ENCODE measurements at places on chromosomes 7 and 10.

GRCh38 chr7:130988443-130988842 lies 254.4 kb upstream of the KLF14 start:
- DNase-seq = no peak

- no peak for DNase-seq
Observed at GRCh38 chr10:69640196-69640980, 10.3 kb downstream of the FAM241B start.

GRCh38 chr7:47709051-47709450 lies 127.1 kb upstream of the TNS3 start:
- DNase-seq = no peak

DNA sequence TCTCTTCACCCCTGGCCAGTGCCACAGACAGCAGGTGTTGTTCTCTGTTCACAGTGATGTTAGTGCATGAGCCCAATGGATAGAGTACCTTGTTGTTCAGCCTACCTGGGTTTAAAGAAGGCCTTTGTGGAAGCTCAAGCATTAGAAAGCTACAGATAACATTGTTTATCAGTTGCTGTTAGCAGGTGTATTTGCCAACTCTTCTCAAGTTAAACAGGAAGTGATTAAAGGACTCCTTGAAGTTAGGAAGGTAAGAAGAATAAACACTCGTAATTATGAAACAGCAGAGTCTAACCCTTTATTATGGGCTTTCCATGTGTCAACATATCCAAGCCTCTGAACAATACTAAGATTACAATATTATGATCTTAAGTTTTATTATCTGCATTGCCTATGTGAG lies 25.9 kb downstream of the RGR start:
- DNase-seq = no peak

GRCh38 chr7:129123510-129123857 lies 21.0 kb upstream of the TSPAN33 start:
- no peak for DNase-seq

DNA sequence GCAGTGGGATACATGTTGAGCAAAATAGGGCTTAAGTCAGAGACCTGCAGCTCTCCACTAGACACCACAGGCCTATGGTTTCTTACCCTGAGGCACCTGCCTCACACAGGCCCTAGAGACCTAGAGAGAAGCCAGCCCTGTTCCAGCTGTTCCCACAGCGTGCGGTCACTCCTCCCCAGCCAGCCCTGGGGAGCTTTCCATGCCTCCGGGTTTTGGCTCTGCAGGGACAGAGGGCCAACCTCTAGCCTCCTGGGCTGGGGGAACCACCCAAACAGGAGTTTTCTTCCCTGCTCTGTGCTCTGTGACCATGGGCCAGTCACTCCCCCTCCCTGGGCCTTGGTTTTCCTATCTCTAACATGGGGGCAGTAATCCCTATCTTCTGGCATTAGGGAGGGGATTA lies 33.0 kb downstream of the SH2B2 start:
- no peak for DNase-seq

DNA sequence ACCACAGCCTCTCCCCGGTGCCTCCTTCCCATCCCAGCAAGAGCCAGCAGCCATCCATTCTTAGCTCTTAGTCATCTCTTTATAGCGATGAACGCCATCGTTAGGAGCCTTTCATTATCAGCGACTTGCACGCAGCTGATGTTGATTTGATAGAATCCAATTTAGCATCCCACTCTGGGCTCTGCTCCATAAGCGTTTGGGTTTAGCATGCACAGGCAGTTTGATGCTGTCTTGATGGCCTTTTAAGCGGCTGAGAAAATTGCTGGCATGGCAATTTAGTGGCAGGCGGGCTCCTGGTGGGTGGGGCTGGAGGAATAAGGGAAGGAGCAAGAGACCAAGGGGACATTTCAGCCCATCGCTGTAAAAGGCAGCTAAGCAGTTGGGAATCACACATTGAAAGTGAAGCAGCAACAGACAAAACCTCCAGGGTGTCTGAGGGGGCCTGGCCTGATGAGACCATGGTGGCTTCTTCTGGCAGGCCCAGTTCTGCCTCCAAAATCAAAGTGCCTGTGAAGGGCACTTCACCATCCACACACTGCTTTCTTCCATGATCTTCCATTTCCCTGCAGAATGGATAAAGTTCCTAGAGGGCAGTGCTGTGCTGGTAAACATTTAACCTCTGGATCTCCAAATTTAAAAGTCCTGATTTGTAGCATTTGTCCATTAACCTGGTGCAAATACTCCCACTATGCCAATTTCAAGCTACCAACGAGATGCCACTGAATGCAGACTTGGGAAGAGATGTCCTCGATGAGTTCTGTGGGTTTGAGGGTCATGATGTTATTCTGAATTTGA lies 107.8 kb upstream of the PLXNA4 start:
- DNase-seq = no peak

- DNase-seq = no peak
Observed at GRCh38 chr10:12701696-12702095, 299.8 kb downstream of the CCDC3 start.

DNA sequence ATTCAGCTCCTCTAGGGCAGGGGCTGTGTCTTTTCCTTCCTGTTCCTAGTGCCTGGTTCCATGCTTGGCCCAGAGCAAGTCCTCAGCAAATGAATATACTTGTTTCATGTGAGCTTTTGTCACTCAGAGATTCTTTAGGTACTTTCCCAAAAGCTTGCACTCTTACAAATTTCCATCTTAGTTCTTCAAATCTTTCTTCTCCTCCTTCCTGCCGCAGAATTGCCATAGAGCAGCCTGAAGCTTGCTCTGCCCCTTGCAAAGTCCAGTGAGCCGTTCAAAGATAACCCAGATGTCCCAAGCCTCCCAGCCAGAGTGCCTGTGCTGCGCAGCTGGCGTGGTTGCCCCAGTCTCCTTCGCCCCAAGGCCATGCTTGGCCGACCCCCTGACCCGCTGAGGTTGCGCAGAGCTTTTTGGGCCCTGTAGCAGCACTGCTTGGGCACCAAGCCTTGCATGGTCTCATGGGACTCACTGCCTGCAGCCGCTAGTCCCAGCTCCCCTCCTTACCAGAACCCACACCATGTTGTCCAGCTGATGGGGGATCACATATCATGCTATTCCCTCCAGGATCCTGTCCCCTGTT lies 20.7 kb downstream of the CHST3 start:
- DNase-seq = no peak

DNA sequence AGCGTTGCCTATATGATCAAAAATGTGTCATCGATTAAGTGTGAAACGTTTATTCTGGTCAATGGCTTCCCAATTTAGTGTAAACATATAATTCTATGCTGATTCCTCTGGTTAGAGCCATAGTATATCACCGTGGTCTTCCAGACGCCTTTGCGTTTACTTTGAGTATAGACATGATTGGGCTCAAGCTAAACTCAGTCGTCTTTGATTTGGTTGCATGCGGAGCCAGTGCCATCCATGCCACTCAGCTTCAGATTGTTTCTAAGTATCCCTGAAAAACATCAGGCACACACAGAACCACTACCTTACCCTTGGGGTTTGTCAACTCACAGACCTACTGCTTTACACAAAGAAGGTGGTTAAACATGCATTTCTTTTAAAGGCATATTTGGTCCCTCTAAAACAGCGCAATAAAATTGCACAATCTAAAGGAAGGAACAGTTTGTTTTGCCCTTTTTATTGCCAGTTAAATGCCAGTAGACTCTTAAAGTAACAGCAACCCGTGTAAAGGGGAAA lies 273.6 kb upstream of the KLF6 start:
- DNase-seq = no peak

- DNase-seq = no peak
Observed at GRCh38 chr10:86798611-86799010, 42.2 kb downstream of the BMPR1A start.

- DNase-seq = no peak
Observed at GRCh38 chr10:1957057-1957456, 219.7 kb upstream of the ADARB2 start.
